ENCODE measurements at places on chromosomes 7 and 10.

GRCh38 chr10:113000876-113001598, 51.0 kb downstream of the TCF7L2 start:
- no peak for DNase-seq

GRCh38 chr10:1544929-1545328, 192.4 kb downstream of the ADARB2 start:
- DNase-seq, result no peak

GRCh38 chr7:55109404-55110167, 90.8 kb downstream of the EGFR start:
- DNase-seq, result no peak

GRCh38 chr7:7792056-7792455, 73.6 kb upstream of the RPA3 start:
- DNase-seq, result peak; percentile 50

- no peak for DNase-seq
Observed at GRCh38 chr10:69047111-69047832, 40.6 kb upstream of the SRGN start.

- DNase-seq, result no peak
Observed at GRCh38 chr10:70374775-70375614, 7.4 kb downstream of the LRRC20 start.

DNA sequence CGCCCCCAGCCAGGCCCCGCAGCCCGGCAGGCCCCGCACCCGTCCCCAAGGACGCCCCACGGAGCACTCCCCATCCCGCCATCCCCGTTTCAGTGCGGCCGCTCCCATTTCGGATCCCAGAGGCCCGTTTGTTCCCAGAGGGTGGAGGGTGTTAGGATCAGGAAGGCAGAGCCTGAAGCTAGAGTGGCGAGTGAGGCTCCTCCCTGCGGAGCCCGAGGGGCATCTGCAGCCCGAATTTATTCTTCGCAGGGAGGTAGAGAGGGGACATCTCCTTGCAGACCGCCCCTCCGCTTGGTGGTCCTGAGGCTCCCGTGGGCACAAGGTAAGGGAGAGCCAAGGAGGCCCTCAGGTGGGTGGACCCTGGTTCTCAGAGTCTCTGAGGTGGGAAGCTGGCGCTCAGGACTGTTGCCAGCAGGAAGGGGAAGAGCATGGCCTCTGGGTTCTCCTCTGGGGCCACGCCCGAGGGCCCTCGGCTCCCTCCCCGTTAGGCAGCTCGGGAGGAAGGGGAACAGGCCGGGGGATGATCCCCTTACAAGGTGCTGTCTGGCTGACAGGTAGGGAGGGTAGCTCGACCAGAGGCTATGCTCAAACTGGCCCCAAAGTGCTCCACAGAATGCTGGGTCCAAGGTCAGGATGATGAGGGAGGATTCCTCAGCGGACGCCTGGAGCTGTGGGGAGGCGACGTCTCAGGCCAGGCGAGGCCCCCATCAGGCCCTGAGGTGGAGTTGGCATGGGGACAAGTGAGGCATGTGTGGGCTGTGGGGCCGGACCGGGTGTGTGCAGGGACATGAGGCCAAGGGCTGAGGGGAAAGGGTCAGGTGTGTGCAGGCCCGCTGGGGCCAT, 17.4 kb downstream of the POLL start:
- peak; percentile 41 for DNase-seq

DNA sequence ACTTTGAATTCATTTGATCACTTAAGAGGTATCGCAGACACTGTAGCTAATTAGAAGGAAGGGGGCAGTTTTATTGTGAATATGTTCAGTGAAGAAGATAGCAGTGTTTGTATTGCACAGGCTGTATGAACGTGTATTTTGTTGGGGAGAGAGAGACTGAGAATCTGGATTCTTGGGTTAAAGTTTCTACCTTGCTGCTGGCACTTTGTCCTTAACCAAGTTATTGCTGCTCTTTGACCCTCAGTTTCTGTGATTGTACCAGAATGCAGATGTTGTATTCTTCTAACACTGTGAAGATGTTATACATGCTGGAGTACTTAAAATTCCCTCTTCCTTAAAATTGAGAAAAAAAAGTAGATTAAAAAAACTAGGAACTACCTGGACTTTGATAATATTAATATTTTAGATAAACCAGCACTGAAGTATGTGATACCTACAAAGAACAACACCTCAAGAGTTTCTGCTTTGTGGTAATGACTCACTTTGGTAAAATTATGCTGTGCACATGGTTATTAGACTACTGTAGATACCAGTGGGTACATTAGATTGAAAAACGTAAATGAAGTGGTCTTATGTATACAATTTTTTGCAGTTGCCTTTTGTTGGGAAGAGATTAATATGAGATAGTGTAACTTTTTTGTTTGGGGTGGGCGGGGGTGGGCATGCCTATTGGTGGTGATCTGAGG, 321.3 kb downstream of the AUTS2 start:
- DNase-seq, result no peak

- DNase-seq, result peak; percentile 41
Observed at GRCh38 chr7:100132126-100132525, 5.4 kb downstream of the MBLAC1 start.

GRCh38 chr10:88616250-88616977, 29.9 kb downstream of the LIPJ start:
- no peak for DNase-seq

GRCh38 chr10:99370993-99371392, 41.8 kb downstream of the CNNM1 start:
- peak; percentile 61 for DNase-seq

- peak; percentile 46 for DNase-seq
Observed at GRCh38 chr7:101138213-101138870, 11.4 kb downstream of the SERPINE1 start.

GRCh38 chr10:43221419-43222209, 45.3 kb downstream of the RASGEF1A start:
- DNase-seq, result no peak

- peak; percentile 70 for DNase-seq
Observed at GRCh38 chr7:142812437-142813215, 41.9 kb downstream of the PRSS2 start.

DNA sequence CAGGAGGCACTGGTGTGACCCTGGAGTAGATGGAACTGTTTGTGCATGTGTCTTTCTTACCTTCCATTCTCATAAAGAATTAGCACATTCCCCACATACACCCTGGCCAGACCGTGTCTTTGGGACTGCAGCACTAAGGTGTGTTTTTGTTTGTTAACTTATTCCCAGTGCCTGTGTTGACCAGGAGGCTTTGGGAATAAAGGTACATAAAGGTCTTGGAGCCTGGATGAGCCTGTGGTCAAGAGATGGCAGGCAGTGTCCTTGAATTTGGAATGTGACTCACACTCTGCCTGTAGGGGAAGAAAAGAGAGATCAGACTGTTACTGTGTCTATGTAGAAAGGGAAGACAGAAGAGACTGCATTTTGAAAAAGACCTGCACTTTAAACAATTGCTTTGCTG, 137.6 kb downstream of the LYZL1 start:
- DNase-seq, result no peak

GRCh38 chr7:94429153-94429552, 34.5 kb downstream of the COL1A2 start:
- no peak for DNase-seq

- no peak for DNase-seq
Observed at GRCh38 chr7:106570948-106571418, 90.0 kb downstream of the CCDC71L start.

DNA sequence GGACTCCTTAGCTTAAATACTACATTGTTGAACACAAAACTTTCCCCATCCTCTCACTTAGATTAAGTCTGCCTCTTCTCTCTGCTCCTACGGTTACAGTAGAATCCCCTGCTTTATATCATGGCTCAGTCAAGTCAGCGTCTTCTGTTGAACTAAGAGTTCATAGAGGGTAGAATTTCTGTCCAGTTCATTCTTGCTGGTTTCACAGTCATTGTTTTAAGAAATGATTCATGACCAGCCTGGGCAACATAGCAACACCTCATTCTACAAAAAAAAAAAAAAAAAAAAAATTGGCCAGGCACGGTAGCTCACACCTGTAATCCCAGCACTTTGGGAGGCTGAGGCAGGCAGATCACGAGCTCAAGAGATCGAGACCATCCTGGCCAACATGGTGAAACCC, 3.7 kb upstream of the ZFYVE27 start:
- DNase-seq, result no peak

- peak; percentile 36 for DNase-seq
Observed at GRCh38 chr7:6505685-6506559, 45.3 kb downstream of the GRID2IP start.

DNA sequence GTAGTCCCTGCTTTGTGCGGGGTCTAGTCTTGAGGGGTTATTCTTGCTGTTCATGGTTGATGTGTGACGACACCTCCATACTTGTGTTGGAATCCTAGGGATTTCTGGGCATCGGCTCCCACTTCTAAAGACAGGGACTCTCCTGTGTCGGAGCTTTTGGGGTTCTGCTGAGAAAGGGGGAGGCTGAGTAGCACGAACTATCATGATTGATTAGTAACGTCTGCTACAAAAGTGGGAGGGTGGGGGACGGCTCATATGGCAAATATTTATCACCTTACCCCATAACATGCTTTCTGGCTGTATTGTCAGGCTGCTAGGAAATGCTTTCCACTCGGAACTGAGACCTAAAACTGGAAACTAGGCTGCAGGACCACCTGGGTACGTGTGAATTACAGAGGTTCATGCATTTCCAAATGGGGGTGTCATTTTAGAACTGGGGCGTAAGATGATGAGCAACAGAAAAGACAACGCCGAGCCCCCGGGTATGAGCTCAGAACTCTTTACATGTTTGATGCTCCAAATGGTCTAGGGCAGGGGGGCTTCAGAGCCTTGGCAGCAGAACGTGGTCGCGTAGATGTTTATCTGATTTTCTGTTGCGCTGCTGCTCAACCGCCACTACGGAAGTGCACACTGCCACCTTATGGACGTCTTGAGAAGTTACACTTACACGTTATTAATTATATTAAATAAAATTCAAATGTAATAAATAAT, 15.1 kb upstream of the NME8 start:
- peak; percentile 80 for DNase-seq
